SK-N-MC (cell line): ENCODE measurements at places on chromosomes 11 and 22.

GRCh38 chr22:49152127-49152938 is 675.3 kb downstream of the BRD1 start:
- no peak for DNase-seq

GRCh38 chr11:33959855-33960400 is 68.1 kb upstream of the LMO2 start:
- DNase-seq = no peak

DNA sequence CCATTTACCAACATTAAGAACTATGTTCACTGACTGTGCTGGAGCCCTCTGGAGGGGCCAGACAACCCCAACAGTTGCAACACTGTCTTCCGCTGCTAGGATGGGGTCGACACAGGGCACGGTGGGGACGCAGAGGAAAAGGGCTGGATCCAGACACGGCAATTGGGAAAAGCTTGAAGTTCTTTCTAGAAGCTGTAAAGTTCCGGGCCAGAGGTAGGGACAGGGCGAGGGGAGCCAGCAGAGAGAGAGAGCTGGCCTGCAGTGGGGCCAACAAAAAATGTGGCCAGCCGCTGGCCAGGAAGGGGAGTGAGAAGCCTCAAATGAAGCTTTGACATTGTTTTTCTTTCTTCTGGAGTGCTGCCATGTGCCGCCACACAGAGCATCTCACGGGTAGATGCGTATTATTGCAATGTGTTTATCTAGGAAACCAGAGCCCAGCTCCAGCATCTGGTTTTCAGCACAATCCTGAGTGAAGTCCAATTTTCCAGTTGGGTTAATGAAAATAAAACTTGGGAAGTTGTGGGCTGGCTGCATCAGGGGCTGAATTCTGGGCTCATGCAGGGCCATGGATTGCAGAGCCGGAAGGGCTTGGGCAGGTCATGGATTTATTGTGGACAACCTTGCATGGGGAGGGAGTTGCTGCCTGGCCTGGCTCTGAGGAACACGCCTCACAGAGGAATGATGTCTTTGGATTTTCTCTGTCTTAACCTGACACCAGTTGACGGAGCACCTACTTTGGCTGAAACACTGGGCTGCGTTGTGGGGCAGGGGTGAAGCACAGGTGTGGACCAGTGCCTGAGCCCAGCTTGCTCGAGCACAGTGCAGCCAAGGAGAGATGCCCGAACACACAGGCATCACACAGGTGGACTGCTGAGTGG is 67.6 kb upstream of the AMPD3 start:
- no peak for DNase-seq

DNA sequence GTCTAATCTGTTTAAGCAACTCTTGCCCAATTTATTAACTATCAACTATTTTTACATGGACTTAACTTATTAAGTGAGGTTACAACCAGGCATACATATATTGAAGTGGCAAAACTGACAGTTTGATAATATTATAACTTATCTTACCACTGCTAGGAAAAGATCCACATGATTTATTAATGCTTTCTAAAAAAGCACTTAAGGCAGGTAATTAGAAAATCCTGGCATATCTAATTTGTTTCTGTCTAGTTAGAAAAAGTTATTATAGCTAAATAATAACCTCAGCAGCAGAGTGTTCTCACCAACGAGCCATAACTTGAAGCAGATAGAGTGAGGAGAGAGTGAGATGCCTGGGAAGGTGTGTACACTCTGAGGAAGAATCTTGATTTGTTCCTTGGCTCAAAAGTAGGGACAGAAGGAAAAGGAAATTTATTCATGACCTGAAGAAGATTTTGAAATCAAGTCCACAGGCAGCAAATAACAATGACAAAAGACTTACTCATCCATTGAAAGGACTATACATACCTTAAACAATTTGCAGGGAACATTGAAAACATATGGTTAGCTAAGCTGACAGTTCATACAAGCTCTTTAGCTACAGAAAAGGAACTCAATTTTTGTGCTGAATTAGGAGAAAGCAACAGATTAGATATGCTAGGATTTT is 7.1 kb upstream of the MUC15 start:
- DNase-seq = no peak

- no peak for DNase-seq
These were observed 49.1 kb downstream of the ARHGAP8 start for GRCh38 chr22:44801476-44801875.

GRCh38 chr11:17853280-17853679 is 118.7 kb downstream of the KCNC1 start:
- no peak for DNase-seq

DNA sequence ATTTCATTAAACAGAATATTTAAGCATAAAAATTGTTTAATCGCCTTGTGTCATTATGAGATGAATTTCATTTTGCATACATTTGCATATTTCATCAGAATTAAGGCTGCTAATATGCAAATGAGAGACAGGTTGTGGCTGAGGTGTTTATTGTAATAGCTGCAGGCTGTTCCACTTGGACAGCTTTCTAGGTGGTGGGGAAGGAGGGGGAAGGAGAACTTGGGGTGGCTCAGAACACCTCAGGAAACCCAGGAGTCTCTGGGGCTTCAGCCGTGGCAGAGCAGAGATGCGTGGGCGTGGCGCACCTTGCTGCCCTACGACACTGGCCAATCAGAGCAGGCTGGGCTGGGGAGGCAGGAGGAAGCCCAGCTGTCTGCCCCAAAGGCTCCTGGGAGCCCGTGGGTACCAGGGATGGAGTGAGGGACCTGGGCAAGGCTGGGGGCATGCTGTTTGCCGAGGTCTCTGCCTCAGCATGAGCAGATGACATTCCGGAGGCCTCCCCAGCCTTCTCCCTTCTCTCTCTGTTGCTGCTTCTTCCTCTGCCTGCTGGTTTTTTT is 542.9 kb downstream of the MN1 start:
- DNase-seq = no peak

DNA sequence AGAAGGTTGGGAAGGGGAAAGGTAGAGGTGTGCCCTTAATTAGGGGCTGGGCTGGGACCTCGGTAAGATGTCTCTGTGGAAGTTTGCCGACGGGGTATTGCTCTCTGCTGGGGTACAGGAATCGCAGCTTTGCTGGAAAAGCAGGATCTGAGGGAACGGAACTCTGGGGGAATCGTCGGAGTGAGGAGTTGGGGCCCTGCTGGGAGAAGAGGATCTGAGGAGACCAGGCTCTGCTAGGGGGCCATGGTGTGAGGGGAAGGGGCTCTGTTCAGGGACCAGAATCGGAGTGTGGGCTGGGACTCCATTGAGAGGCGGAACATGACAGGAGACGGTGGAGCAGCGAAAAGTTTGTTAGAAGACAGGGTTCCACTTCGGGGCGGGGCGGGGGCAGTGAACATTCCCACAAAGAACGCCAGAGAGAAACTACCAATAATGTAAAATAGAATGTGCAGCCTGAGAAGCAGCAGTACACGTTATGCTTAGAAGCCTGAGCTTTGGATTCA is 456 bp downstream of the AAMDC start:
- DNase-seq = no peak

- DNase-seq = no peak
These were observed 52.1 kb downstream of the GDPD4 start for GRCh38 chr11:77249427-77249826.

GRCh38 chr22:41834005-41834944 is 1.4 kb downstream of the SREBF2 start:
- DNase-seq = no peak

GRCh38 chr11:1939006-1939625 is 8.0 kb upstream of the MRPL23 start:
- DNase-seq = no peak

DNA sequence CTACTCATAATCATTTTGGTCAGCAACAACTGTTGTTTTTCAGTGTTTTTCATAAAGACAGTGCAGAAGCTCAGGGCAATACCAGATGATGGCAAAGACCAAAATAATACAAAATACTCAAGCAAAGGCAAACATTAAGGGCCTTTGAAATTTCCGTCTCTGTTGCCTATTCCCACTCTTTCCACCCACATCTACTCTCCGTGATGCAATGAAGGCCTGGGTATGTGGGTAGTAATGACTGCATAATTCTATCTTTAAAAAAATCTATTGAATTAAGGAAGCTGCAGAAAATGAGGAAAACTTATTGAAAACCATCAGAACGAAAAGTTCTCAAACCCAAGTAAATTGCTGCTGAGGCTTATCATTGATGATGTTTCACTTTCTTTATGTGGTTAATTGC is 203.3 kb downstream of the MAML2 start:
- no peak for DNase-seq

- no peak for DNase-seq
These were observed 20.2 kb downstream of the IGSF9B start for GRCh38 chr11:133936592-133936991.

GRCh38 chr22:45320357-45320976 is 10.7 kb downstream of the FAM118A start:
- no peak for DNase-seq

DNA sequence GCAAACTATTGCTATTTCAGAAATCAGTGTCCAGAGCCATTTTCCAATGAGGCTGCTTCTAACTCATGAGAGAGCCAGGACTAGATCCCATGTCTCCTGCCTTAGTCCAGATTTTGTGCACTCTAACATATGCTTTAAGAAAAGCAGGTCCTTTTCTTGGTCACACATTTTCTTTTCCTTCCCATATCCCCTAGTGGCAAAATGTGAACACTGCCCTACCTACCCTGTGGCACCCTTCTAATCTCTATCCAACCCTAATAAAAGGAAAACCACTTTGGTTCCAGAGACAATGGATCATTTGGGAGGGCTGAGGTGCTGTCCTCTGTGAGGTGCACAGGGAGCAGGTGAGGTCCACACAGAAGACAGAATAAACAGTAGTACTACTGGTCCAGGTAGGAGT is 72.0 kb upstream of the DDI1 start:
- DNase-seq = no peak

- no peak for DNase-seq
These were observed 3.2 kb downstream of the CRY2 start for GRCh38 chr11:45850446-45850845.

- DNase-seq = no peak
These were observed 112.4 kb downstream of the KCNC1 start for GRCh38 chr11:17846852-17847453.

- no peak for DNase-seq
These were observed 43.3 kb downstream of the PDGFD start for GRCh38 chr11:104120493-104121137.

GRCh38 chr22:49106096-49106841 is 721.4 kb downstream of the BRD1 start:
- DNase-seq = no peak
